AG08395 (cell line): ENCODE measurements at places on chromosomes 16 and 17.

DNA sequence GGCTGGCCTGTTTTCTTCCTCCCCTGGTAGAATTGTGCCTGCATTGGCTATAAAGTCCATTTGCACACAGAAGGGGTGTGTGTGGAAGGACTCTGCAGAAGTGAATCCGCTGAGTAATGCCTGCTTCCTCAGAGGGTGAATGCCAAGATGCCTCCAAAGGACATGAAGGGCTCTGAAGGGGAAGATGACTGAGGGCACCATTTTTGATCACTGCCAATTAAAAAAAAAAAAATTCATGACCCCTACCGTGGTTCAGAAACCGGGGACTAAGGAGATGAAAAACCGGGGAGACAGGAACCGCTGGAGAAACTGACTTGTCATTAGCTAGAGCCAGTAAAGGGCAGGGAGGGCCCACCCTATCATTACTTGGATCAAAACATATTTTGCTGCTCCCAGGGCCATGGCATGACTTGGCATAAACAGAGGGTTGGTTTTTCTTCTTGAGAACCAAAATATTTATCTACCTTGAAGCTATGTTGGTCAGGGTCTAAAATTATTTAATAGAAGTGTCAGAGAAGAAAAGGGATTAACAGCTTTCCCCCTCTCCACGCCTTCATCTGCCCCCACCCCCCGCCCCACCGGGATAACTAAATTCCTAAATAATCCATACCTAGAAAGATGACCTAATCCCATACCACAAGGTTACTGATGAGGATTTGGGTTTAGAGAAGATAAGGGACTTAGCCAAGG lies 3.6 kb upstream of the USP7 start:
- DNase-seq = no peak

DNA sequence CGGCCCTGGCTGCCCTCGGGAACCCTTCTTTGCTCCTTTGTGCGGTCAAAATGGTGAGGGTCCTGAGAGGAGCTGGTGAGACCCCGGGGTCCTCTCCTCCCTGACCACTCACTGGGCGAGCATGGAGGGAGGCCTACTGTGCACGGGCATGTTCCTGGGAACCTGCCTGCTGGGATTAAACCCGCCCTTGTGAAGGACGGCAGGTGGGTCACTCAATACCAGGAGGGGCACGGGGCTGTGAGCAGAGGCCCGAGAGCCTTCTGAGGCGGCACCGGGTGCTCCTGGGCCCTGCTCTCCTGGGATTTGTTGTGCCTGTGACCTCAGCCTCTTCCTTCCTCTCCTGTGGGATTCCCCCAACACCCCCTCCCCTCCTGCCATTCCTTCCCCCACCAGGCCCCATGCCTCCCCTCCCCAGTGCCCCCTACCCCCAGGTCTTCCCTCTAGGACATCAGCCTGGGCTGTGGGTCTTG lies 19.7 kb downstream of the METRNL start:
- DNase-seq = no peak

- no peak for DNase-seq
Measured at GRCh38 chr16:17160920-17161431, 309.8 kb downstream of the XYLT1 start.

GRCh38 chr16:67917140-67917851 lies 14.4 kb downstream of the CTRL start:
- DNase-seq = peak; percentile 45

GRCh38 chr16:84810518-84811273 lies 9.1 kb upstream of the CRISPLD2 start:
- DNase-seq = peak; percentile 87

- DNase-seq = no peak
Measured at GRCh38 chr17:42346481-42346880, 41.8 kb downstream of the STAT3 start.

- DNase-seq = no peak
Measured at GRCh38 chr16:48538746-48539484, 71.1 kb downstream of the N4BP1 start.
